T-helper 1 cell (primary cell): ENCODE measurements at places on chromosomes 7 and 10.
A peak's percentile ranks its signal among the peaks of the same experiment; 100 is the strongest.

- DNase-seq, result no peak
Measured at GRCh38 chr10:84329196-84329611, 815 bp downstream of the CCSER2 start.

DNA sequence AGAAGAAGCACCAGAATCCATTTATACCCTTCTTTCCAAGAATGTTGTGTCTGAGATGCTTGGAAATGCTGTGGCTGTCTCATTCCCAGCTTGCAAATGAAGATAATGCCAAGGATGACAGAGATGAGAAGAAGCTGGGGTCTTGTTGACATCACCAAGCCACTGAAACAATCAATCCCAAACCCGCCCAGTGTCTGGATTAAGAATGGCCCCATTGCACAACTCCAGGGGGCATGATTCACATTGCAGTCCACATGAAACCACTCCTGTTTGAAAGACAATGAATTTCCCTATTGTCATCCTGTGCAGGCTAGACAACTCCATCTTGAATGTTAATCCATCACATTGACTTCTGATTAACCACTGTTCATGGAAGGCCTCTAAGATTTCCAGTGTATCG is 28.6 kb downstream of the SORBS1 start:
- no peak for DNase-seq

DNA sequence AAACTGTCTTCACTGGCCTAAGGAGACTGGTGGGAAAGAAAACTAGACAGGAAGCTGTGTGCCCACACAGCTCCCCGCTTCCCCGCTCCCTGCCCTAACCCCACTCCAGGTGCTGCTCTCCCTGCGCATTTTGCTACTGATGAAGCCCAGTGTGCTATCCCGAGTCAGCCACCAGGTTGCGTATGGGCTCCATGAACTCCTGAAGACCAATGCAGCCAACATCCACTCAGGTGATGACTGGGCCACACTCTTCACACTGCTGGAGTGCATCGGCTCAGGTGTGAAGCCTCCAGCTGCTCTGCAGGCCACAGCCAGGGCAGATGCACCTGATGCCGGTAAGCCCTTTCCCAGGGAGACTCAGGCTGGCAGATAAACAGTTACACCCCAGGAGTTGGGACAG is 20.3 kb upstream of the NFKB2 start:
- DNase-seq, result no peak

- DNase-seq, result peak; percentile 42
Measured at GRCh38 chr10:32055478-32056135, 618 bp downstream of the KIF5B start.

GRCh38 chr7:16559497-16560179 is 33.0 kb downstream of the LRRC72 start:
- DNase-seq, result no peak

DNA sequence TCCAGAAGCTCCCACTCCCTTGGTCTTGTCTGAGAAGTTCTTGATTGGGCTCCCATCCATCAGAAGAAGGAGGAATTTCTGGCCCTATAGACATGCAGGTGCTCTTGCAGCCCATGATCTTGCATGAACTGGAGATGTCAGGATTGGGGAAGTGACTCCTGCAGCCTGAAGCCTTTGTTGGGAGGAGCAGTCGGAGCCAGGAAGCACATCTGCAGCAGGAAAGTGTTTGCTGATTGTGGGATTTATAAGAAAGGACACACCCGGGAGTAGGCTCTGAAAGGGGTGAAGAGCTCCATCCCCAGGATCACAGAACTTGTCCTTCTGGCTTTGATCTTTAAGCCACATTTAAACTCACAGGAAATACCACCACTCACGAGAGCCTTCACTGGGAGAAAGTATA is 185.2 kb downstream of the DYNC1I1 start:
- no peak for DNase-seq

DNA sequence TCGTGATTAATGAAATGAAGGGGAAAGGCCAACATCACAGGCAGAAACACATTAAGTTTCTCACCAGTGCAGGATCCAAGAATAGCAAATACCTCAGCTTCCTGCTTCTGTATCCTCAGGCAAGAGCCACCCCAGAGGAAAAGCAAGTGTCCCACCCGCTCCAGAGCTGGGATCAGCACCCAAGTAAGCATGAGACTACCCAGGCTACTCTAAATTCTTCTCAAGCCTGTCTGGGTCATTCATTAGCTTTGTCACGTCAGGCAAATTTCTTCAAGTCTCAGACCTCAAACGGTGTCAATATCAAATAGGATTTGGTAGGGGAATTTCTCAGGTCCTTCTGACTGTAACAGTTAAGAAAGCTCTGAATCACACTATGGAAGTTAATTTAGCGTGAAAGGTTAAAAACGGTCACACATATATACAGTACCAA is 59.0 kb downstream of the GNA12 start:
- DNase-seq, result no peak

DNA sequence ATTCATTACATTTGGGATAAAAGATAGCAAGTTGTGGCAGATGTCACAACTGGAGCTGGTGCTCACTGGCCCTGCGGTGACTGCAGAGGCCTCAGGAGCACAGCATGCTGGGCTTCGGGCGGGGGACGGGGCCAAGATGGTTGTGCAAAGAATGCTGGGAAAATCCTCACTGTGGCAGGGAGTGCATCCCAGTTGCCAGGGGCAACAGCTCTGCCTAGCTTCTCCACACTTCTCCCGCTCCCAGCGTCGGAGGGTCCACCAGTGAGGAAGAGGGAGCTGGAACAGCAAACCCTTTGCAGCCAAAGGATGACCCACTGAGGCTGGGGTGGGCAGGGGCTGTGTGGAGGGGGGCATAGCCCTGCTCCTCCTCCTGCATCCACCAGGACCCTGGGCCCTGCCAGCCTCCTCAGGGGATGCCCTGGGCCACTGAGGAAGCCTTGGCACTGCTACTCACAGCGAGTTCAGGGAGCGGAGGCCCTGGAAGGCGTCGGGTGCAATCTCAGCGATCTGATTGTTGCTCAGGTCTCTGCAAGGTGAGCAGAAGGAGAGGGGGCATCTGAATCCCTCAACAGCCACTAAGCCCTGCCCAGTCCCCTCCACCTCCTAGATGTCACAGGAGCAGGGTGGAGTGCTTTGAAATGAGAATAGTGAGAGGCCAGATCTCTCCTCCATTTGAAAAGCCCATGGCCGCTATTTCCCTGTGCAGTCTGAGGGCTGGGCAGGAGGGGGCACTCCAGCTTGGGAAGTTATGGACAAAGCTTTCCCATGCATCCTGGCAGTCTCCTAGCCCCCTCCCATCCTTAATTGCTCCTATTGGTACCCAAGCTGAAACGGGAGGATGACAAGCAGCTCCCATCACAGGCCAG is 126.5 kb downstream of the SLIT1 start:
- DNase-seq, result no peak

- no peak for DNase-seq
Measured at GRCh38 chr10:85100495-85100894, 772.1 kb downstream of the CCSER2 start.

GRCh38 chr10:25177754-25178135 is 2.9 kb downstream of the GPR158 start:
- no peak for DNase-seq

DNA sequence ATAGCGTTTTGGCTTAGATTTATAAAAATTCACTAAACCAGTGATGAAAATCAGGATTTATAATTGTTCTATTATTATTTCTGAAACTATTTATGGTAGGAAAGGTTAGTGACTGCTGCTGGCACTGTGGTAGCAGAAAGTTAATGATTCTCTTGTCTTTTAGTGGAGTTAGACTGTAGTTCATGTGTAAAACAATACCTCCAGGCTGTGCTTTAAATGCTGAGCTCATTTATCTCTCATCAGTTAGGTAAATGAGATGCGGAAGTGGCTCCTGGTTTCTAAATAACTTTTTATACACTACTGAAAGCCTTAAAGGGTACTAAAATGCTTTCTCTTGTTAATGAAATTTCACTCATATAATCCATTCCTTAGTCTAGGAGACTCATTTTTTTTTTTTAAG is 326.8 kb upstream of the POT1 start:
- DNase-seq, result no peak

DNA sequence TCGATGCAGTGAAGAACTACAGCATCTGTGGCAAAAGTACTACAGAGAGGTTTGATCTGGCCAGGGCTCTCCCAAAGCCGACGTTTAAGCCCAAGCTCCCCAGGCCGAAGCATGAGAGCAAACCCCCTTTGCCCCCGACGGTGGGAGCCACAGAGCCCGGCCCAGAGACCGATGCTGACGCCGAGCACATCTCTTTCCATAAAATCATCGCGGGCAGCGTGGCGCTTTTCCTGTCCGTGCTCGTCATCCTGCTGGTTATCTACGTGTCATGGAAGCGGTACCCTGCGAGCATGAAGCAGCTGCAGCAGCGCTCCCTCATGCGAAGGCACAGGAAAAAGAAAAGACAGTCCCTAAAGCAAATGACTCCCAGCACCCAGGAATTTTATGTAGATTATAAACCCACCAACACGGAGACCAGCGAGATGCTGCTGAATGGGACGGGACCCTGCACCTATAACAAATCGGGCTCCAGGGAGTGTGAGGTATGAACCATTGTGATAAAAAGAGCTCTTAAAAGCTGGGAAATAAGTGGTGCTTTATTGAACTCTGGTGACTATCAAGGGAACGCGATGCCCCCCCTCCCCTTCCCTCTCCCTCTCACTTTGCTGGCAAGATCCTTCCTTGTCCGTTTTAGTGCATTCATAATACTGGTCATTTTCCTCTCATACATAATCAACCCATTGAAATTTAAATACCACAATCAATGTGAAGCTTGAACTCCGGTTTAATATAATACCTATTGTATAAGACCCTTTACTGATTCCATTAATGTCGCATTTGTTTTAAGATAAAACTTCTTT is 2.3 kb downstream of the LRRTM3 start:
- DNase-seq, result no peak
